Inflammatory macrophage treated with lipopolysaccharide for 4 hours (primary cell): ENCODE measurements at places on chromosomes 6 and 20.

DNA sequence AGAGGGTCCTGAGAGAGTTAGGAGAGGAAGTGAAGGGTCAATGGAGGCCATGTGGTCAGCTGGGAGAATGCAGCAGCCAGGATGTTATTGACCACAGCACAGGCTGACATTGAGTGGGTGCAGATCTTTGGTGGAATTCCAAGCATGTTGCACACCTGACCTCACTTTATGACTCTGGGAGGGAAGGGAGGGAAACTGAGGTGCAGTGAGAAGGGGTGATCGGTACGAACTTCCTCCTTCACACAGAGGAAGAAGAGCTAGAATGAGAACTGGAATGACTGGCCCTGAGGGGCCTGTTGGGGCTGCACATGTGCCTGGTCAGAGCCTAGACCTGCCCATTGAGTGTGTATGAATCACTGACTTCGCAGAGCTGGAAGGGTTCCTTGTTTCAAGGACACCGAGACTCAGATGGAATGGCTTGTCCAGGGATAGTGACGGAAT lies 9.8 kb downstream of the FAM83D start:
- no peak for DNase-seq

DNA sequence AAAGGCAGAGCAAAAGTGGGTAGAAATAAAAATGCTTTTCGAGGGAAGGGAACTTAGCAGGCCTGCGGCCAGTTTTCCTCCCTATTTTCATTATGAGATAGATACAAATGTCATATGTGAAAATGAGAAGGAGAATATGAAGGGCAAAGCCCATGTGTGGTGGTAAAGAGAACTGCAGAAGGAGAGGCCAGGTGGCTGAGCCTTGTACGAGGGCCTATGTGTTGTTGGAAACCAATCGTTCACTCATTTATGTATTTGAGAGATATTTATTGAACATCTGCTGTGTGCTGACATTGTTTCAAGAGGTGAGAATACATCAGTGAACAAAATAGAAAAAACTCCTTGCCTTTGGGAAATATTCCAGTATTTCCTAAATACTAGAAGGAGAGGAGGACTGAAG lies 147.7 kb downstream of the SH3BGRL2 start:
- DNase-seq: no peak

- peak; percentile 8 for DNase-seq
These were observed 38.4 kb downstream of the HS3ST5 start for GRCh38 chr6:114304304-114304887.

GRCh38 chr6:43142101-43142500 lies 29.0 kb upstream of the SRF start:
- no peak for DNase-seq

DNA sequence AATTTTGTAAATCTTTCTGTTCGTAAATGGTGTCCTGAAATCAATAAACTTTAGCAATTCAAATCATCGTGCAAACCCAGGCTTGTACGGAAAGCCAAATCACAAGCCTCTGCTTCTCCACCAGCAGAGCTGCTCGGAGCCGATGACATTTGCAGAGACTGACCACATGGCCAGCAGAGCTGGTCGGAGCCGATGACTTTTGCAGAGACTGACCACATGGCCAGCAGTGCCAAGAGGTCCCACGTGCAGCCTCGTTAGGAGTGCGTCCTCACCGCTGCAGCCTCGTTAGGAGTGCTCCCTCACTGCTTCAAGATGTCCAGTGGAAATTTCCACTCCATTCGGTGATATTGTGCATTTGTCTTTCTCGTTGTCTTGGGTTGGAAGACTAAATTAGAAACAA lies 28.5 kb downstream of the SMOC2 start:
- no peak for DNase-seq

GRCh38 chr6:73738367-73739028 lies 42.5 kb downstream of the CD109 start:
- DNase-seq: no peak

DNA sequence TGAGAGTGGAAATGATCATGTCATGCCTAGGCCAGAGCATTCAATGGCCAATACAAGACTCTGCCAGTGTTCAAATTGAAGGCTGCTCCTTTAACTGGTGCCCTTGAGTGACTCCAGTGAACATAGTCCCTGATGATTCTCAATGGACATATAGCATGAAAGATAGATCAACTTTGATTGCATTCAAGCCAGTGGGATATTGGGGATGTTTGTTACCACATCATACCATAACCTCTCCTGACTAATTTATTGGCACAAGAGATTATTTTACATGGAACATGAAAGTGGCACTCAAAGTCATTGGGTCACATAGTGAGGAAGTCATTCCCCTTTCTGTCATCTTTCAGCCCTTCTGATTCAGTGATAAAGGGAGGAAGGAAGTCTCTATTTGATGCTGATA lies 139.0 kb downstream of the EYA2 start:
- no peak for DNase-seq
